Metanephros (tissue), 2 donors: ENCODE measurements at places on chromosomes 5 and 9. TPM values are rescaled to one million over a fixed set of nuclear protein-coding genes. Genes with fewer than 3 reads are reported as not detected.

CDH6 gene
- 89.1 TPM for total RNA-seq

DPH7 gene
- total RNA-seq, result 34.1 TPM

IL13 gene
- not detected for total RNA-seq

PDE6A gene
- total RNA-seq, result 0.06 TPM

RGS7BP gene
- total RNA-seq, result 9.8 TPM

FAXDC2 gene
- total RNA-seq, result 32.7 TPM

DAPK1 gene
- 80.8 TPM for total RNA-seq

SEMA5A gene
- total RNA-seq, result 45.6 TPM

PTGS1 gene
- total RNA-seq, result 9.6 TPM

PCDHB13 gene
- total RNA-seq, result 7.9 TPM

DNAJC21 gene
- total RNA-seq, result 23.2 TPM

PTTG1 gene
- total RNA-seq, result 48.8 TPM

PLPP7 gene
- total RNA-seq, result 29.5 TPM

C5 gene
- total RNA-seq, result 9.8 TPM

HEMGN gene
- total RNA-seq, result 12.8 TPM

C9orf72 gene
- 24.8 TPM for total RNA-seq

TAF11L5 gene
- not detected for total RNA-seq
